ENCODE measurements at places on chromosomes 1 and 21.
A peak's percentile ranks its signal among the peaks of the same experiment; 100 is the strongest.

- DNase-seq: no peak
Observed at GRCh38 chr1:219973213-219973612, 44.9 kb upstream of the SLC30A10 start.

DNA sequence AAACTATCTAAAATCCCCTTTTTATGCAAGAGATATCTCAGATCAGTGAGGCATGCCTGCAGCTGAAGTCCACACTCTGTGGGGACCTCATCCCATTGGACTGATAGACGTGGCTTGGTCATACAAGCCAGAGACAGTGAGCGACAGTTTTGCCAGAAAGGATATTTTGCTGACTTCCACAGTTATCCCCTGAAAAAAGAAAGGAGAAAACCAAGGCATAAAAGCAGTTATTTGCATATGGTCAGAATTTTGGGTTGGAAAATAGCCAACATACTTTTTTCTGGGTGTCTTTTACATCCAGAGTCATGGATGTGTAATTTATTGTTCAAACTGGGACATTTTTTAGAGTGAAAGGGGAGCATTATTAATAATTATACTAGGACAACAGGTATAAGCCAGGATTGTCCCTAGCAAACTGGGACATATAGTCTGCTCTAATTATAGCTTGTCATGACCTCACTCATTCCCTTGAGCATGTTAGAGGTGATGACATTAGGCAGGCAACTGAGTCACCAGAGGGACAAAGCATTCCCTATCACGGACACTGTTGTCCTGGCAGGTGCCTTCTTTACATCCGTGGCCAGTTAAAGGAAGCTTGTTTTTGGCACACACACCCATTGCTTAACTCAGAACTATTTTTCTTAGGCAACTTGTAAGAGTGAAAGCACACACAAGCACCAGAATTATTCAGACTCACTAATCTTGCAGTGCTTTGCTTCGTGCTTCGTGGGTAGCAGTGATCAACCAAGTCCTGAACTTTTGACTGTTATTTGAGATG is 65.5 kb downstream of the PRRX1 start:
- DNase-seq: peak; percentile 70

DNA sequence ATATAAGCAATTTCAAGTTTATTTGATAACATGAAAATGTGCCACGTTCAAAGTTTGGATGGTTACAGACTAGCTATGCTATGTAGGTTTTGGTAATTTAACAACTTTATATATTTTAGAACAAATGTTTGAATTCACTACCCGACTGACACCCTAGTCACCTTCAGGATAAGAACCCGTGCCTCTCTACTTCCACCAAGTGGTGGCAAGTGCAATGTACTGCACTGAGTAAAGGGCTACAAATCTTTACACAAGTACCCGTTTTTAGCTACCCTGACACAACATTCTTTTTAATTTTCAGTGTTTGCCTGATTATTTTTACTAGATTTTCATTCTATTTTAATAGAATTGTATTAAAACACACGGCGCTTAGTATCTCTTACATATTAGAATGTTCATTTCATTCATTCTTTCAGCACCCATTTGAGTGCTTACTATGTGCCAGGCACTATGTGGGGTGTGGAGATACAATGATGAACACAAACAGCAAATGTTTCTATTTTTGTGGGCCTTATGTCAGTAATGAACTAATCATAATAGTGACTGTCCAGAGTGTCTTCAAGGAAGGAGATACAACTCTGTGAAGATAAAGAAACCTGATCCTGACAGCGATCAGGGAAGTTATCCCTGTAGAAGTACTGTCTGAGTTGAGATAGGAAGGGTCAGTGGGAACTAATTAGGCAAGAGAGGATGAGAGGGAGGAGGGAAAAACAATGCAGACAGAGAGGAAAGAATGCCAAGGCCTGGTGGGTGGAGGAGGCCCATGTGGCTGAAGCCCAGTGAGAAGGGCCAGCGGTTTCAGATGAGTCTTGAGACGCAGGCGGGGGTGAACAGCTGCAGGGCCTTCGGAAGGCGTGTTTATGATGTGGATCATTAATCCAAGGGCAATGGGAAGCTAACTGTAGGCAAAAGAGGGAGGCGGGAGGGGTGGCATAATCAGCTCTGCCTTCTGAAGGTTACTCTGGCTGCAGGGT is 3.8 kb downstream of the LCA5L start:
- DNase-seq: peak; percentile 70

DNA sequence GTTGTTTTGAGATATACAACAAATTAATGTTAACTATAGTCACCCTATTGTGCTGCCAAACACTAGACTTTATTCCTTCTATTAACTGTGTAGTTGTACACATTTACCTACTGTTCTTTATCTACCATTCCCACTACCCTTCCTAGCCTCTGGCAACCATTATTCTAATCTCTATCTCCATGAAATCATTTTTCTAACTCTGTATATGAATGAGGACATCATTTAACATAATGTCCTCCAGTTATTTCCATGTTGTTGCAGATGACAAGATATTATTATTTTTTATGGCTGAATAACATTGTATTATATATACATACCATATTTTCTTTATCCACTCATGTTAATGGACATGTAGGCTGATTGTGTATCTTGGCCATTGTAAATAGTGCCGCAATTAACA is 366.3 kb downstream of the TBX15 start:
- no peak for DNase-seq

DNA sequence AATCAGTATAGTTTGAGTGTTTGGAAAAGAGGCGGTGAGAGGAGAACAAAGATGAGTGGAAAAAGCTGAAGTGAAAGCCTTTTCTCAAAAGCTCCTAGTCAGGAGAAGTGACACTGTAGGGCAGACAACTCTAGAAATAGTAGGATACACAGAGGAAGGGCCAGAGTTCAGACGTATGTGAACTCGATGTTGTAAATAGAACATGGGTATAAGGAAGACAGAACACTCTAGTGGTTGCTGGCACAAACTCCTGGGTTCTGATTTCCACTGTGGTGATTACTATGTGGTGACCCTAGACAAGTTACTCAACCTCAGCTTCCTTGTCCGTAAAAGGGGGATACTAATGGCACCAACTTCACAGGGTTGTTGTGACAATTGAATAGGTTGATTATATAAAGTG is 30.2 kb upstream of the MGST3 start:
- DNase-seq: no peak

DNA sequence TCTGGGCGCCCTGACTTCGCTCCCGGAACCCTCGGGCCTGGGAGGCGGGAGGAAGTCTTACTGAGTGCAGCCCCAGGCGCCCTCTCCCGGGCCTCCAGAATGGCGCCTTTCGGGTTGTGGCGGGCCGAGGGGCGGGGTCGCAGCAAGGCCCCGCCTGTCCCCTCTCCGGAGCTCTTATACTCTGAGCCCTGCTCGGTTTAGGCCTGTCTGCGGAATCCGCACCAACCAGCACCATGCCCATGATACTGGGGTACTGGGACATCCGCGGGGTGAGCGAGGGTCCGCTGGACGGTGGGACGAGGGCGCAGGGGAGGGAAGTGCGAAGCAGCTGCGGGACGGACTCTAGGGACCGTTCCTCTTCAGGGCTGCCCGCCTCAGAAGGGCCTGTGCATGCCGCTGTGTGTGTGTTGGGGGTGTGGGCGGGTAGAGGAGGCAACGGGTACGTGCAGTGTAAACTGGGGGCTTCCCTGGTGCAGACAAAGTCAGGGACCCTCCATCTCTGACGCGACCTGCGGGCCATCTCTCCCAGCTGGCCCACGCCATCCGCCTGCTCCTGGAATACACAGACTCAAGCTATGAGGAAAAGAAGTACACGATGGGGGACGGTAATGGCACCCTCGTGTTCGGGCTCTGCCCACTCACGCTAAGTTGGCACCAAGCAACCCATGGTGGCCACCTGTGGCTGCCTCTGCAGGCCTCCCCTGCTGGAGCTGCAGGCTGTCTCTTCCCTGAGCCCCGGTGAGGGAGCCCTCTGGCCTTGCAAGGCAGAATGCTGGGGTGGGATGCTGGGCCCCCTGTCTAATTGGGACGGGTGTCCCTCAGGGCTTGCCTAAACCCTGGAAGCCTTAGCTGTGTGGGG is at the start of gene GSTM1:
TSS of gene GSTM1 (plus strand) at position 177 of the 859 bp plus-strand sequence. CDS start at position 234, 57 bp downstream.
- peak; percentile 70 for DNase-seq

GRCh38 chr1:109919303-109919702 is 8.7 kb downstream of the CSF1 start:
- DNase-seq: no peak

GRCh38 chr1:156524481-156524869 is 23.9 kb upstream of the MEF2D start:
- no peak for DNase-seq

DNA sequence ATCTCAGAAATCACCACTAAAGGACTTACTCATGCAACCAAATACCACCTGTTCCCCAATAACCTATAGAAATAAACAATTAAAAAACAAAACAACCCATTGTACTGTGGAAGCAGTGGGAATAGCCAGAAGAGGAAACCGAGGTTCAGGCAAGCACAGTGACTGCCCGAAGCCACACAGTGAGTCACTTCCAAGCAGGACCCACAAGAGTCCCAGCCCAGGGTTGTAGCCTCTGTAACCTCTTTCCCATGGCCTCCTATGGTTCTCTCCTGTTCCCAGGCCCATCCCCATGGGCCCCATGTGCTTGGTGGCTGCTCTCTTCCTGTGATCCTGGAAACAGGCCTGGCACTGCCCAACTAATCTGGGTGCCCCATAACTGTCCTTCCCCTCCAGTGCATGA is 29.0 kb upstream of the HTR1D start:
- no peak for DNase-seq

GRCh38 chr21:19908390-19908789 is 1089.8 kb upstream of the NCAM2 start:
- DNase-seq: no peak

DNA sequence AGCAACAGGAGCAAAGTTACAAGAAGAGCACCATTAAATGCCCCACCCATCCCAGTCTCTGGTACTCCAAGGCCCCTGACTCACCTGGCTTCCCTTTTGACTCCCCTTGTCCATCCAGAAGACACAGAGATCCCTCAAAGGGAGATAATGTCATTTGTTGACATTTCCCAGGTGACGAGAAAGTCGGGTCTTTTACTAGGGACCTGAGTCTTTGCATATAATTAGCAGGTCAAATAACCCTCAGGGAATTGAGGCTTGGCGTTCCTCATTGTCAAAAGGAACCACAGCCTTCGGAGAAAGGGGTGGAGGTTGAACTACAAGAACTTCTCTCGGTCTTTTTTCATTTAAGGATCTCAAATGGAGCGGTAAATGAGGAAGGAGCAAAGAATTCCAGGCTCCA is 133.2 kb downstream of the PROX1 start:
- DNase-seq: no peak

GRCh38 chr1:42690477-42691156 is 8.4 kb downstream of the YBX1 start:
- no peak for DNase-seq

- DNase-seq: no peak
Observed at GRCh38 chr1:79547514-79547913, 541.0 kb upstream of the ADGRL4 start.

DNA sequence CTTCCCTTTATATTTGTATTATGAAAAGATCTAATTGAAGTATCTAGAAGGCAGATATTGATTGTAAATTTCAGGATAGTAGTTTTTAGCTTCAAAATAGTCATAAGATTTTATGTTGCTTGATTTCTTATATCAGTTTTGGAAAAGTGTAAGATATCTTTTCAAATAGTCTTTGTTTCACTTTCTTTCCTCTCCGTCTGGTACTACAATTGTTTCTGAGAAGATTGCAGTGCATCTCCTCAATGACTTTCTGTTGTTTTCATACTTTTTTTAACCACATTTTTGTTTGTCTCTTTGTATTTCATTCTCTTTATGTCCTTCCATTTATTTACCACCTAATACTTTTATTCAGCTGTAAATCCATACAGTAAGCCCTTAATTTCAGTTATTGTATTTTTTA is 964.6 kb upstream of the B3GALT2 start:
- no peak for DNase-seq

- DNase-seq: no peak
Observed at GRCh38 chr1:143619851-143620250, 351.9 kb downstream of the FAM72C start.

DNA sequence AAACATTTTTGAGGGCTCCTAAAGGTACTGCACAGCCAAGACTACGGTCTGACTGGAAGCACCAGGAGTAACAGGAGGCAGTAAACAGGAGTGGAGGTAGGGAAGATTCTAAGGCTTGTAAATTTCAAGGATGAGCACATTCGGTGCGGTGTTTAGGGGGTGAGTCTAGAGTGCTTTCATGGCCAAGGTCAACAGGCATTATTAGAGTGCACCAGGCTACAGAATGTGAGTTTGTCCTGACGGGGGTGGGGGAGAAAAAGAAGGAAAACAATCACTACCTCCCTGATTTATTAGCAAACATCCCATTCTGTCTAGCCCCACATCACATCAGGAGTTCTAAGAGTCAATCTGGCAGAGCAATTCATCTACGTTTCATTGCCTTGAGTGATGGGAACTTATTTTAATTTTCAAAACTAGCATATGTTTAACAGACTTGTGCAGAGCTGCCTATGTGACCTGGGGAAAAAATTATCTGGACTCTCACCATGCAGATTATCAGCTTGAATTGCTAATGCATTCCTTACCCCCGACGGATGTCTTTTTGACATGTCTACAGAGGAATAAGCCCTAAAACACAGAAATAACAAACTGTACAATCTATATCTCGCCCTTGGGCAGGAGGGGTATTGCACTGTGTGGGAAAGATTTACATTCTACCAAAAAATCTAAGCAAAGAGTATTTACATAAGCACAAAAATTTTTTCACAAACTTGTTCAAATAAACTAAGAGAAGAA is 45.0 kb downstream of the APP start:
- no peak for DNase-seq

DNA sequence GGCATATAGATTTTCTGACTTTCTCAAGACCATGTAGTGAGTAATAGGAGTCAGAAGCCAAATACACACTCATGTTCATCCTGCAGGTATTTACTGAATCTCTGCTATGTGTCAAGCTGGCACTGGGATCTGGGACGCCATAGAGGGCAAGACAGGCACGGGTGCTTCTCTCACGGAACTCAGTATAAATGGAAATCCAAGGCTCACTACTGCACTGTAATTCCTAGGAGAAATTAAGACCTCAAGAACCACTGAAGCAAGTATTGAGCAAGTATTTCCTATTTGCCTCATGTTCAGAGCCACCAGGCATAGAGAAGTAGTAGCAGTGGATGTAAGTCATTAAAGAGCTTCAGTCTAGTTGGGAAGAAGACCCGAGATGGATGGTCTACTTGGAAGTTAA is 38.9 kb downstream of the EIF2D start:
- DNase-seq: no peak

GRCh38 chr1:114388432-114389003 is 122.5 kb downstream of the TRIM33 start:
- DNase-seq: no peak

DNA sequence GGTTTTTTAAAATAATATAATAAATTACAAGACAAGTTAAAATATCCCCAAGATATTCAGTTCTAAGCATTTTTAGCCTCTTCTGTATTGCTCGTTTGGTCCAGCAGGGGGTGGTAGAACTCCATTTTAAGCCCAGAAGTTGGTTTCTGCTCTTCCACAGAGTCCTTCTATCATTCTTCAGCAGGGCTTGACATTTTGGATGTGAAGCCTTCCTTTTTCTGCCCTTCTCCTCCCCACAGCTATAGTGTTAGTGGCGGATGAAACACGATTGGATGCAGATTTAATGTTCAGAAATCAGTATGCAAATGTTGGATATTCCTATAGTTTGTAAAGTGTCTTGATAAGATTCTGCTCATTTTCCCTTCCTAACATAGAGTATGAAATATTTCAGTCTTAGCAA is 1.4 kb downstream of the NCAM2 start:
- DNase-seq: peak; percentile 71

- no peak for DNase-seq
Observed at GRCh38 chr21:26095131-26095530, 75.4 kb downstream of the APP start.

GRCh38 chr1:147379889-147380288 is 137.4 kb downstream of the CHD1L start:
- DNase-seq: no peak
